ENCODE measurements at places on chromosomes 5 and 9.

DNA sequence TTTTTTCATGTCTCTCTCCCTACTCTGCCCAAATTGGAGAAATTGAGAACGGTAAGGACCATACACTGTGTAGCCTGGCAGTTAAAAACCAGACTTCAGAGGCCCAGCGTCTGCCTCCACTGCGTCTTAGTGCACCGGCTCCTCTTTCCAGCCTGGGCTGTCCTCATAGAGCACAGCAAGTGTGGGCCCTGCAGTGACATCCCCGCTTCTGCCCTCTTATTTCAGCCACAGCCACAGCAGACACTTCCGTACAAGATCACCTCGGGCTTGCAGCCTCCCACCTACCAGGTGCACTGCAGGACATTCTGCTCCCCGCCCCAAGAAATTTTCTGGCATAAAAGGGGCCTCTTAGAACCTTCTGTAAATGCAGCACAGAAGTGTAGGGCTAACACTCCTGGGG is 21.4 kb upstream of the SMIM23 start:
- no peak for DNase-seq

DNA sequence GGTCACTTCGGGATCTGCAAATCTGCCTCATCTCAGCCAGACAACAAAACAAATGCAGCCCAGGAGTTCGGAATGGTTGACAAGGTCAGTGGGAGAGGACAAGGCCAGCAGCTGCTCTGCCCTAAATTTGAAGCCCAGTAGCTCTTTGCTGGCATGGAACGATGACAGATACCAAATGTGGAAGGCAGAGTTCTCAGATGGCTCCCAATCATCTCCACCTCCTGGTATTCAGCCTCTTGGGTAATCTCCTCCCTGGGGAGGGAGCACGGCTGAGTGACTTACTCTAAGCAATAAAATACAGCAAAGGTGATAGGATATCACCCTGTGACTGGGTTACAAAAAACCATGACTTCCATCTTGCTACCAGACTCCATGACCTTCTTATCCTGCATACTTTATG is 172.8 kb downstream of the ENTREP1 start:
- no peak for DNase-seq

- no peak for DNase-seq
Observed at GRCh38 chr5:92941806-92942205, 639.2 kb downstream of the NR2F1-AS1 start.

DNA sequence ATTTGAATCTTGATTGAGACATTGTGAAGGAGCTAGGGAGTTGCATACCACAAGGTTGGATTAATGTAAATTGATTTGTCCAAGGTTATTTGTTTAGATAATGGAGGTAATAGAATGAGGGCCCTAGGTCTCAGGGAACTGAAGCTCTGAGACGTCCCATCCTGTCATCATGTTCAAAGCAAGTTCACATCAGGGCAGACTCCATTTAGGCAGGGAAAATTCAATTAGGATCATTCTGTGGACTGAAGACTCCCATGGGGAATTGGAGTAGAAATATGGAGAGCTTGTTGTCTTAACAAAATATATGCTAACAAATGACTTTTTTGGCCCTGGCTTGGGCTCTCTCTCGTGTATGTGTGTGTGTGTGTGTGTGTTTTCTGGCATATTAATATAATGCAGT is 722.0 kb upstream of the ADAMTS16 start:
- no peak for DNase-seq

- no peak for DNase-seq
Observed at GRCh38 chr5:75668977-75669689, 48.1 kb downstream of the POC5 start.

DNA sequence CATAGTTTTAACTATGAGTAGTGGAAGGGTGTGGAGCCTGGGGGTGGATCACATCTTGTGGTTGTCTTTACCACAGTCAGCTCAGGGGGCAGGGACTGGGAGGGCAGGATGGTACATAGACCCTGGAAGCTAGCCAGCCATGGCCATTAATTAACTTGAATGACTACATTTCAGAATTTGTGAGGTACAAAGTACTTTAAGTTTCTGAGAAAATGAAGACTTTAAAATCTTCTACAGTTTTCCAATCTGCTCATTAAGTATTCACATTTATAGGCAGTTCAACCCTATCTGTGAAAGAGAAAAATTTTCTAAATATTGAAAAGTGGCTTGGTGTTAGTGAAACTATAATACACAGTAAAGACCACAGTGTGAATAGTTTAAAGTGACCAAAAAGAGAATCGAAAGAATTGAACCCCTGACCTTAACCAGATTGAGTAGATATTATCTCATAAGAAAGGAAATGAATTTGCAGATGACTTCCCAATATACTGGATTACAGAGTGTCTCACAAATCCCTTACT is 234.2 kb upstream of the MEF2C start:
- no peak for DNase-seq

DNA sequence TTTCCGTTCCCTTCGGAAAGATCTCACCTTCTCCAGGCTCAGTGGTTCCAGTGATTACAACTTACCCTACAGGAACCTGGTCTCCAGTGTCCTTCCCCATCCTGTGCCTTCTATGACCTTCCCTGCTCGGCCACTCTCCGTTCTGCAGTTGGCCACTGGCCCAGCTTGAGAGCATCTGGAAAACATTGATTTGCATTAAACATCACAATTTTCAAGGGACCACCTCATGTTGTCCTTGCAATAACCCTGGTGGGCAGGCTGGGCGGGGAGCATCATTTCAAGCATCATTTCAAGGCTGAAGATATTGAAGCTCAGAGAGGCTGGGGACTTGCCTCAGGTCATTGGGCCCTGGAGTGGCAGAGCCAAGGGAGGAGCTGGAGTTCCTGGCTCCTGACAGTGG is 177.4 kb downstream of the SEC61B start:
- no peak for DNase-seq

- no peak for DNase-seq
Observed at GRCh38 chr5:8701251-8701650, 832.3 kb downstream of the MTRR start.

DNA sequence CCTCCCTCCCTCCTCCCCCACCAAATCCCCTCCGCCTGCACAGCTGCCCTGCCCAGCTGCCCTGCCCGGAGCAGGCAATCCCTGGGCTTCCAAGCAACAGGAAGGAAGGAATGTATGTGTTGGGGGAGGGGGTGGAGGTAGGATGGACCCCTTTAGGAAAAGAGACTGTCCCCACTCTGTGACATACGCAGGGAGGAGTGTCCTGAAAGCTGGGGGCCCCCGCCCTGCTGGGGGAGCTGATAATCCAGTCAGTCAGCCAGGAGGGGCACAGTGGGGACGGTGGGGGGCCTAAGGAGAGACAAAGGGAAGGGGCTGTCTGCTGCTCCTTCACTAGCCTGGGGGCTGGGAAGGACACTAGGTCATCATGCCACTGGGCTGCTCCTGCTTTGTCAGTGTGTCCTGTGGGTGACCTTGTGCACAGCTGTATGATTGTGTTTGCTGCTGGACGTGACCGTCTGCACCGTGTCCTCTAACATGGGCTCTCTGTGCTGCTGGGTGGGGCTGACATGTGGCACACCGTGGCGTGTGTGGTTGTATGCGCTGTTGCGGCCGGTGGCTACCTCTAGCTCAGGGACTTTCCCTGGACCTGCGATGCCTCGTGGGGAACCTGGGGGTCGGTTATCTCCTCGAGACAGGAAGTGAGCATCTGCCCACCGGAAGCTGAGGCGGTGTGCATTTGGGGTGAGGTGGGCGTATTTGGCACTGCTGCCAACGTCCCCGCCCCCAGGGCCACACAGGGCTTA is 3.0 kb downstream of the N4BP3 start:
- DNase-seq, result no peak

- no peak for DNase-seq
Observed at GRCh38 chr9:91991721-91992341, 41.8 kb upstream of the ROR2 start.

DNA sequence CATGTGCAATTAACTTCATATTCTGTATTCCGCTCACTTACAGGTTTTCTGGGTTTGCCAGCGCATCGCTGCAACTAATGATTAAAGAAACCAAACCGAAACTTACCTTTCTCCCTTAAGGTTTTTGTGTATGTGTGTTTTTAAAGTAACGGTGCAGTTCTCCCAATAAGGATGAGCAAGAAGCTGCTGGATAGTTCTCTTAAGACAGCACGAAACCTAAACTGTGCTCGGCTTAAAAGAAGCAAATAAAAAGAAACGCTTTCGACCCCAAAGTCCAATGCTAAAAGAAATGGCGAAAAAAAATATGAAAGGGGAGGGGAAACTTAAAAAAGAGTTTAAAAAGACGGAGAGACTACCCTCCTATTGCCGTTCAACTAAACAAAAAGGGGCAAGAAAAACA is 340 bp downstream of the ELAVL2 start:
- no peak for DNase-seq

- DNase-seq, result no peak
Observed at GRCh38 chr9:96417661-96418082, 498 bp downstream of the ZNF367 start.

DNA sequence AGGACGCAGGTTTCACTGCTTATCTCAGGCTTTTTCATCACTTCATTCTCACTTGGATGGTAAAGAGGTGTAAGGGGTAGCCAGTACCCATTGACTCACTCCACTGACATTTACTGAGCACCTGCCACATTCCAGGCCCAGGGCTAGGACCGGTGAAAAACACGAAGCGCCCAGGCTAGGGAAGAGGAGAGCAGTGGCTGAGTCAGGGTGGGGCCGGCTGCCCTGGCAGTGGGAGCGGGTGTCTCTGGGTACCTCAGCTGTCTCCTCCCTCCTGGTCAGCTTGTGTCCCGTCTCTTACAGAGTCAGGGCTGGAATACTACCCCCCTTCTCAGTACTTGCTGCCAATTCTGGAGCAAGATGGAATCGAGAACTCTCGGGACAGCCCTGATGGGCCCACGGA is 22.2 kb downstream of the LRSAM1 start:
- DNase-seq, result no peak

GRCh38 chr9:8569823-8570222 is 770.2 kb upstream of the DMAC1 start:
- no peak for DNase-seq

- DNase-seq, result no peak
Observed at GRCh38 chr5:142400415-142400814, 75.6 kb upstream of the SPRY4 start.

GRCh38 chr5:116229131-116229689 is 144.4 kb downstream of the COMMD10 start:
- no peak for DNase-seq

DNA sequence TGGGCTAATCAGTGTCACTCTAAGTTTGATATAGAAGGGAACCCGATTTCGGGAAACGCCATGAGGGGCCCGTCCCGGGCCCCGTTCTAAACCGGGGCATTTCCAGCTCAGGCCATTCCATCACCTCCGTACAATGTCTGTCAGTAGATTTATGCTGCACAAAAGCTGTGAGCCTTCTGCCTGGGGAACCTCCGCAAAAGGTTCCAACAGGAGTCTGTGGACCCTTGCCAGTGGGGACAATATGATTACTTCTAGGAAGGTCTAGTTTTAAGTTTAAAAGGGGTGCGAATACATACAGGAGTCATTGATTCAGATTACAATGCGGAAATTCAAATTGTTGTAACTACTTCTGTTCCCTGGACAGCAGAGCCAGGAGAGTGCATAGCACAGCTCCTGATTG is 57.6 kb downstream of the RAPGEF1 start:
- no peak for DNase-seq

DNA sequence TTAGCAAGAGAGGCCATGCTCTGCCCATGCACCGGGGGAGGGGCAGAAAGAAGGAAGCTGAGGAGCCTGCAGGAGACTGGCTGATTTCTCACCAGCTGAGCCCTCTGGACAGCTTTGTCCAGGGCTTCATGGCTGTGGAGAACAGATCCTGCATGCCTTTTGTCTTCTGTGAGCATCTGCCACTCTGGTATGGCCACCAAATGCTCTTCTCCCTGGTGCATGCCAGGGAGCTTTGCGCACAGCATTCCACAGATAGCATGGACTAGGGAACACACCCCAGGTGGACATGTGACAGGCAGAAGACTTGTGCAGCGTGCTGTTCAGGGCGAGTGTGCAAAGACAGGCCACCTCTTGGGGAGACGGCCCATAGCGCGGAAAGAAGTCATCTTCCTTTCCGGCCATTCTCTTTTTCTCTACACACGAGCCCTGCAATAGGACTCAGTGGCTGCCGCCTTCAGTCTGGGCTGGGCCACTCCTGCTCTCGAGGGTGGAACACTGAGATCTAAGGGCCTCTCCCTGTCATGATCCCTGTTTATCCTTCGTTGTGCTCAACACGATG is 56.7 kb downstream of the GADD45G start:
- DNase-seq, result peak; percentile 36

DNA sequence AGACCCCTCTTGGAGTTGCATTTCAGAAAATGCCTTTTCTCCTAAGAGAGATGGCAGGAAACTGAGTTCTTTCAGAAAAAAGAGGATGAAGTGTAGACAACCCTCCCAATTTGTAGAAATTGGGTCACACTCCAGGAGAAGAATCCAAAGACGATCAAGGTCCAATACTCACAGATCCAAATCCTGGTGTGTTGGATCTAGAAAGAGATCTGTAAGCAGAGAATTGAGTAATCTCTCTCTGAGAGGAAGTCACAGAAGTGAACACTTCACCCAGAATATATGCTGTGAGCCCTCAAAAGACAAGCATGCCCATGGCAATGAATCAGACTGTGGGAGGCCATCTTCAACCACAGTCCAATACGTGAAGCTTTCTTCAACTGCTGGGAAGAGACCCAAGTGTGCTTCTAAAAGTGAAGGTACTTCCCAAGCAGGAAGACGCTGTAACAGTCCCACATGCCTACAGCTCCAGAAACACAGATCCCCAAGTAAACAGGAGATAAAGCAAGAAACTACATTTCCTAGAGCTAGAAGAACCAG is 182.7 kb downstream of the SMC2 start:
- no peak for DNase-seq

DNA sequence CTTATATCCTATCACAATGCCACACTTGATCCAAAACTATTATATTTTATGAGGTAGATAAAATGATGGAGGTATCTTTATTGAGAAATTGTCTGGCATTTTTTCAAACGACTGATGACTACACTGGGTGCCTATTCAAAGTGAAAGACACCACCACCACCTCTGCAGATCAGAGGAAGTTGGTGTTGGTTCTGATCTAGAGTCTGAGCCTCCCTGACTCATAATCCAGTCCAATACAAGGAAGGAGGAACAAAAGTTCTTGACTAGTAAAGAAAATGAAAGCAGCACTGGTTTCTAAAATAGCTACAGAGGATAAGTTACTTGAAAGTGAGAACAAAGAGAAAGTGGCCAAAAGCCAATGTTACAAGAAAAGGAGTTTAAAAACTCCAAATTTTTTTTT is 139.9 kb downstream of the RFX3 start:
- DNase-seq, result no peak

DNA sequence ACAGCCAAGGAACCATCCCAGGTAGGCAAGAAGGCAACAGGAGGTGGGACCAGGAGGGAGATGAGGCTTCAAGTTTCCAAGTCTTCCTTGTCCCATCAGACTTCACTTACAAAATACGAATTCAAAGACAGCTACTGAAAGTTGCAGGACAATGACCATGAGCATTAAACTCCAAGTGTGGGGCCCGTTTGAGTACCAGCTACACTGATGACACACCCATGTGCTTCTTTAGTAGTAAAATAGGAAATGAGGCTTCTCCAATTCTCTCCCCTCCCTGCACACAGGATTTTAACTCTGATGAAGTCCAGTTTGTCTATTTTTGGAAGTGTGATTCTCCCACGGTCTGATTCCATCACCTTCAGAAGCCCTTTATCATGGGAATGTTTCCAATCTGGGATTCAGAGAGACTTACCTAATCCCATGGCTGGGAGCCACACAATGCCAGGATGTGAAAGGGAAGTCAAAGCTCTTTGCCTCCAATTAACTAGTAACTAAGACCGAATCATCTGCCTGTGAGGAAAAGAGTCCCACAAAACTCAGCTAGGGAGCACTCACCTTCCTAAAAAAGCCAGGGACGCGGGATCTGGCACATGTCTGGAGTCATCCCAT is 222.8 kb upstream of the MSX2 start:
- DNase-seq, result no peak

GRCh38 chr5:43469671-43470391 is 13.8 kb downstream of the TMEM267 start:
- DNase-seq, result no peak

Data from head of caudate nucleus (tissue), 42 donors.